ENCODE measurements at places on chromosomes 1 and 21. TPM values are rescaled to one million over a fixed set of nuclear protein-coding genes. Genes with fewer than 3 reads are reported as not detected.
A peak's percentile ranks its signal among the peaks of the same experiment; 100 is the strongest.

- no peak overlapping the region for H3K27ac ChIP-seq
- no peak overlapping the region for H3K4me3 ChIP-seq
- H3K4me1 ChIP-seq = peaks cover 68% of the 10 kb centered on the region
- no peaks in the 10 kb centered on the region for H3K27me3 ChIP-seq
Measured at GRCh38 chr1:27562534-27563340, 41.2 kb downstream of the AHDC1 start.

- H3K4me1 ChIP-seq = no peaks in the 10 kb centered on the region
- H3K4me3 ChIP-seq = no peak overlapping the region
- DNase-seq = no peak
Measured at GRCh38 chr1:77143529-77144121, 75.6 kb downstream of the PIGK start.

GRCh38 chr1:19410393-19410792 is 74.9 kb downstream of the CAPZB start:
- DNase-seq = peak; percentile 48
- no peak overlapping the region for H3K27ac ChIP-seq
- no peaks in the 10 kb centered on the region for H3K27me3 ChIP-seq
- no peak overlapping the region for H3K4me3 ChIP-seq

DNA sequence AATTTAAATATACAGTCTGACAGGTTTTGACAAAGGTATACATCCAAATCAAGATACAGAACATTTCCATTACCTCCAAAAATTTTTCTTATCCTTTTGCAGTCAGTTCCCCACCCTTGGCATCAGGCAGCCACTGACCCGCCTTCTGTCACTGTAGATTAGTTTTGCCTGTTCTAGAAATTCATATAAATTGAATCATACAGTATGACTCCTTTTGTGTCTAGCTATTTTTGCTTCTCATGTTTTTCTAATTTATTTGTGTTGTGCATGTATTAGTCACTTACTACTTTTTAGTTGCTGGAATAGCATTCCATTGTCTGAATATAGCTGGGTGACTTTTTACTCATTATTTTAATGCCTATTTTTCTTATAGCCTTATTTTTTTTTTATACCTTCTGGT is 3.8 kb downstream of the UTP25 start:
- H3K4me1 ChIP-seq = peaks cover 4% of the 10 kb centered on the region
- no peak overlapping the region for H3K4me3 ChIP-seq
- no peaks in the 10 kb centered on the region for H3K27me3 ChIP-seq
- no peak overlapping the region for H3K27ac ChIP-seq

Gene FCAMR
- not detected for polyA plus RNA-seq

DNA sequence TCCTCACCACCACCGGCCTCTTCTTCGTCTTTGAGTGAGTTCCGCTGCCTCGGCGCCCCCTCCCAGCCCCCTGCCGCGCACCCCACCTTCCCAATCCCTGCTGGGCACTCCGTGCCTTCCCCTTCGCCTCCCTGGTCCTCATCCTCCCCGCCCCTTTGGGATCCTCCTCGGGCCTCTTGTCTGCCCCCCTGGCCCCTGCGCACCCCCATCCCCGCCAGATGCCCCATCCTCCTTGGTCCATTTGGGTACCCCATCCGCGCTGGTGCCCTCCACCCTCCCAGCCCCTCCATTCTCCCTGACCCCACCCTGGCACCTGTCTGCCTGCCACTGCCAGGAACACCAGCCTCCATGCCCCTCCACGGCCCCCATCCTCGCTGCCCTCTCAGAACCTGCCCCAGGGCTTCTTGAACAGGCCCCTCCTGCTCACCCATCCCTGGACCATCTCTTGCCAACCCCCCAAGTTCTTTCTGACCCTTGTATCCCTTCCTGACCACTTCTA is 667 bp downstream of the ZDHHC18 start:
- peaks cover 3% of the 10 kb centered on the region for H3K27me3 ChIP-seq
- H3K4me3 ChIP-seq = peak overlapping the region; percentile 64
- H3K27ac ChIP-seq = no peak overlapping the region
- H3K36me3 ChIP-seq = no peaks in the 10 kb centered on the region

GRCh38 chr21:44993321-44994046 is 53.7 kb downstream of the SLX9 start:
- no peaks in the 10 kb centered on the region for H3K27me3 ChIP-seq
- H3K27ac ChIP-seq = no peak overlapping the region
- DNase-seq = no peak
- H3K4me3 ChIP-seq = no peak overlapping the region
- H3K4me1 ChIP-seq = no peaks in the 10 kb centered on the region

GRCh38 chr1:21570528-21570875 is 61.3 kb downstream of the ALPL start:
- H3K4me1 ChIP-seq = peaks cover 6% of the 10 kb centered on the region
- no peak for DNase-seq
- no peaks in the 10 kb centered on the region for H3K36me3 ChIP-seq

DNA sequence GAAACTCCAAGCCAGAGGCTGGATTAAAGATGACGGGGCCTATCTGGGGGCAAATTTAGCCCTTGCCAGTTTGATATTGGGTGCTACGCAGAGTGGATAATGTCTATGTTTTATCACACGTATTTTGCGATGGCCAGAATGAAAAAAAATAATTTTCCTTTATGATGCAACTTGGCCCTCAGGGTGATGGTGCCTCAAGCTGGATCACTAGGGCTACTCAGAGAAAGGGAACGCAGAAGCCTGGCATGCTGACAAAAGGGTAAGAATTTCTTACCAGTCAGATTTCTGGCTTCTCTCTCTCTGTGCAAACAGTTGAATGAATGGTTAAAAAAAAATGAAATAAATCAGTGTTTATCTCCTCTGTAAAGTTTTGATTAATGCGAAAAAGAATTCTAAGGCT is 32.6 kb upstream of the NEK2 start:
- no peak overlapping the region for H3K27ac ChIP-seq
- H3K4me3 ChIP-seq = no peak overlapping the region
- H3K36me3 ChIP-seq = no peaks in the 10 kb centered on the region
- no peaks in the 10 kb centered on the region for H3K4me1 ChIP-seq

Measured in GM23338 (cell line).